ENCODE measurements at places on chromosomes 2 and 18.

DNA sequence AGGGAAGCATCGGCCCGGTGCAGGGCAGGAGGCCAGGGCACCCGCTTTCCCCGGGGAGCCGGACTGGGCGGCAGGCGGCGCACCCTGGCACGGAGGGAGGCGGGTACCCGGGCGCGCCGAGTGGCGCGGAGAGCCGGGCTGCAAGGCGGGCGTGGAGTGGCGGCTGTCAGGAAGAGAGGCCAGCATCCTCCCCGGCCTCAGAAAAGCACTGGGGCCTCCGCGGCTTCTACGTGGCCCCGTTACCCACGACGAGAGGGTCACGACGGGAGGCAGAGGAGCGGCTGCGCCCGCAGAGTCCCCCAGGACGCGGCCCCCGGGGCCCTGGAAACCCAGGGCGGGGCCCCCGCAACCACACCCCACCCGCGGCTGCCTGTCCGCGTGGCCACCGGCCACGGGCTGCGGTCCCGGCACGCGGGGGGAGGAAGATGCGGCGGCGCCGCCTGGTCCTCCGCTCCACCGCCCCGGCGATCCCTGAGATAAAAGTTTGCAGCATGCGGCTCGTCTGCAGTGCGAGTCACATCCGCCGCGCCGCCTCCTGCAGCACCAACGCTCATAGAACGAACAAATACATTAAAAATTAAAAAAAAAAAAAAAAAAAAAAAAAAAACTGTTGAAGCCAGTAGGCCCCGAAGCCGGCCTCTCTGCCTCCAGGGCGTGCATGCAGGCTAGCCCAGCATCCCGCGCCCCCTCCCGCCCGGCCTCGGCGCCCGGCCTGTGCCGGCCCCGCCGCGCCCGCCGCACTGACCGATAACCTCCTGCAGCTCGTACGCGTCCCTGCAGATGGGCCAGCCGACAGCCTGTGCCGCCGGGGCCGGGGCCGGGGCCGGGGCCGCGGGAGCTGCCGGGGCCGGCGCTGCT is 683 bp downstream of the STK39 start:
- peak; percentile 81 for DNase-seq

GRCh38 chr2:11871421-11871820 is 125.0 kb downstream of the LPIN1 start:
- no peak for DNase-seq

DNA sequence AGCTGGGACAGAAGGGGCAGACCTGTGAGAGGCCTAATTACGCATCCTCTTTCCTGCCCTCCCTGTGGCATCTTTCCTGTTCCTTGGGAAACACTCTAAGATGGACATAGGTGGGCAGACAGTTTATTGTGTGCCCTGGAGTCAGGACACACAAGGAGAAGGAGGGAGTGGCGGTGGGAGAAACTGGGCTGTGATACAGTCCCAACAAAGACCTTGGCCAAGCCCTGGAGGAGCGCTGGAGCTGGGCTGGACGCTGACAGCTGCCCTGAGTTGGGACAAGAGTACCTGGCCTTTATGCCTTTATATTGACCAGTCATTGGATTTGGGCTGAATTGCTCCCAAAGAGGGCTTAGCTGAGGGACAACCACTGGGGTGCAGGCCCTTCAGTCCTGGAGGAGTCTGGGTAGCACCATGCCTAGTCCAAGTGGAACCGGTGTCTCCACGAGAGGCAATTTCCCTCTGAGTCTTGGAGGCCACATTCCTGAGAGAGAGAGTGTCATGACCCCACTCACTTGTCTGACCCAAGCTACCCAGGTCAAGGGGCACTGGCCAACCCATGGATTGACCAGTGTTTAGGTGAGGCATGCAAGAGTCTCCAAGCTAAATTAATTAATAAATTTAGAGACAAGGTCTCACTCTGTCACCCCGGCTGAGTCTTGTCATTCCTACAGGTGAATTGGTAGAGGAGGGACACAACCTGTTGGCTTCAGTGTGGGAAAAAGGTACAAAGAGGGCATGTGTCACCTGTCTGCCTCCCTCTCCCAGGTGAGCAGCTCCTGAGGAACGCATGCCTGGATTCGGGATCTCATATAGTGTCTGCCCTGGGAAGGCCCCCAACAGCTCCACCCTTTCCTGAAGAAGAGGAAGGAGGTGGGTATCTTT is 107.1 kb upstream of the ST3GAL5 start:
- DNase-seq: no peak

DNA sequence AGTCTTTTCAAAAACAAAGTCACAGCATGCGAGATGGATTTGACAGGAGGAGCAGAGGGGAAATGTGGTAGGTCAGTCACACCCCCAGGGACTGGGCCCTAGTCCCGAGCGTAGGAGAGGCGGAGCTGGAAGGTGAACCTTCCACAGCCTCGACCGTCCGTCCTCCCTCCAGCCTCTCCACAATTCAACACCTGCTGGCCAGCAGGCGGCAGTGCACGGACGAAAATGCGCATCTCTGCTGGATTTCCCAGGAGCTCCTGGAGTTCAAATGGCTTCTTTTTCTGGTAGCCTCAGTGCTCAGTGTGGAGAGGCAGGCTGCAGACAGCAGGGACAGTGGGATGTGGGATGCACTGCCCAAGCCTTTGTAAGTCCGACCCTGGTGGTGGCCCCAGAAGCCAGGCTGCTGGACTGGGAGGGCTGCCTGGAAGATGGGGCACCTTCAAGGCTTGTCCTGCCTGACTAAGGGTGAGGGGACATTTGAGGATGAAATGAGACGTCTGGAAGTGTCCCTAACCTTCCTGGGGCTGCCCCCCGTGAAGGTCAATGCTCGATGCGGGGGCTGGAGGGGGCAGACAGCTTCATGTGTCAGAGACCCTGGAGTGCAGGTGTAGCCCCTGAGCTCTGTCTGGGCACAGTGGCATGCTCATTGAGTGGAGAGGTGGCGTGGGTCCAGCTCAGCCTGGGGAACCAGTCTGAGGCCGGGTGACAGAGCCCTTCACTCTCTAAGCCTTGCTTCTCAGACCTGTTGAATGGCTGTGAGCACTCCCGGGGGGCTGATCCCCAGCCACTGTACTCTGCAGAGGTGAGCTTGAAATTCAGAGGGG is 189.5 kb downstream of the TFCP2L1 start:
- peak; percentile 68 for DNase-seq

DNA sequence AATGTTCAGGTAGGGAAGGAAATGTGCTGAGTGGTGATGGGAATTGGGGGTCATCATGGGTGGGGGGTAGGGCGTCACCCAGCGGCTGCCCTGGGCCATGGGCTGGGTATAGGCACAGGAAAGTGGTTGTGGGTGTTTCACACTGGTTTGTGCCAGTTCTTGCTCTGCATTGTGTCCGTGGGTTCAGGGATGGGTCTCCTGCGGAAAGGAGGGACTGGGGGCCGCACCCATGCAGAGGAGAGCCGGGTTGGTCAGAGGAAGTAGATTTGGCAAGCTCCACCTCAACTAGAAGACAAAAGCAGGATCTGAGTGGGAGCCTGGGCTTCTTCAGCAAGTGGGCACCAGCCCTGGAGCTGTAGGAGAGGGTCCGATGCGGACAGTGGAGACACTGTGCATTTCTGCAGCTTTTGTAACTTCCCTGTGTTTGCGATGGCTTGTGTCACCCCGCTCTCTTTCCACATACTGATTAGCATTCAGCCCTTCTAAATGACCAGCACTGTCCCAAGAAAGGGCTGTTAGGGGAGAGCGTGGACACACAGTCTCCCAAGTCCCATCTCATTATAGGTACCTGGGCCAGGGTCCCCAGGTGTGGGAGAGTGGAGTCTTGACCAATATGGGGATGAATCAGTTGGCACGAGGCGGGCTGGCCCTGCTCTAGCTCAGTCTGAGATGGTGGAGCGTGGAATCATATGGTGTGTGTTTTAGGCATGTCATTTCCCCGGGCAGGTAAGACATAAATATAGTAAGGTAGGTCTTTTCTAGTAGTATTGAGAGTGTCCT is 67.2 kb downstream of the LRRFIP1 start:
- peak; percentile 53 for DNase-seq

Data from hematopoietic multipotent progenitor cell treated with erythropoietin and hydrocortisone succinate and interleukin-3 and kit ligand, for 6 days (in vitro differentiated cells).